Myocyte (in vitro differentiated cells): ENCODE measurements at places on chromosomes 3 and 15.

DNA sequence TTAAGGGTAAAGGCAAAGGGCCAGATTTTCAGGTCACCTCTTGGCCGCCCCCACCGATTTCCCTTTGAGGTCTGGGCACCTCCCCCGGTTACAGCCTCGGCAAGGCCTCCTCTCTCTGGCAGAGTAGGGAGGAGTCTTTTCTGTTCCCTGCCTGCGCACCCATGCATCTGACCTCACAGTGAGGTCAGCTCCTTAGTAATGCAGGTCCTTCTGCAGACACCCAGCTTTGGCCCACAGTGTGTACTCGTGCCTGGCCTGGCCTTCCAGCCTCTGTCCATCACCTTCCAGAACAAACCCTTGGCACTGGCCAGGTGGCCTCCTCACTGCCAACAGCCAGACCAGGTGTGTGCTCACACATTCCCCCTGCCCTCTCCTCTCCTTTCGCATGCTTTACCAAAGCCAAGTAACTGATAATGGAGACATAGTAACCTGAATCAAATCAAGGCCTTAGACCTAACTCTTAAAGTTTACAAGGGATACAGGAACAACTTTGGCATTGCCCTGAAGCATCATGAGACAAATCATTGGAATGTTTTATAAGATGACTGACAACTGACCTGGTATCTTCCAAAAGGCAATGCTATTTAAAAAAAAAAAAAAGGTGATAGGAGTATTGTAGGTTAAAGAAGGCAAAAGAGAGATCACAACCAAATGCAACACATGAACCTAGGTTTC, 61.3 kb downstream of the CORO2B start:
- DNase-seq: no peak

DNA sequence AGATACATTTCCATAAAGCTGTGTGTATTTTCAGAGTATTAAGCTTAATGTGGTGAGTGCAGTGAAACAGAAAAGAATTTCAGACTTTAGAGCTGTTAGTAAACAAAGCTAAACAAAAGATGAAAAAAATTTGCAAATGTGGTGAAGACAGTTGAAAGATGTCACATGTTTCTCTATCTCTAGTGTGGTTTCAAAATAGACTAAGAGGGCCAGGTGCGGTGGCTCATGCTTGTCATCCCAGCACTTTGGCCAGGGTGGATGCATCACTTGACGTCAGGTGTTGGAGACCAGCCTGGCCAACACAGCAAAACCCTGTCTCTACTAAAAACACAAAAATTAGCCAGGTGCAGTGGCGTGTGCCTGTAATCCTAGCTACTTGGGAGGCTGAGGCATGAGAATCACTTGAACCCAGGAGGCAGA, 466.0 kb upstream of the NR2F2 start:
- peak; percentile 41 for DNase-seq

GRCh38 chr3:106792716-106793115, 584.5 kb upstream of the CCDC54 start:
- DNase-seq: no peak

DNA sequence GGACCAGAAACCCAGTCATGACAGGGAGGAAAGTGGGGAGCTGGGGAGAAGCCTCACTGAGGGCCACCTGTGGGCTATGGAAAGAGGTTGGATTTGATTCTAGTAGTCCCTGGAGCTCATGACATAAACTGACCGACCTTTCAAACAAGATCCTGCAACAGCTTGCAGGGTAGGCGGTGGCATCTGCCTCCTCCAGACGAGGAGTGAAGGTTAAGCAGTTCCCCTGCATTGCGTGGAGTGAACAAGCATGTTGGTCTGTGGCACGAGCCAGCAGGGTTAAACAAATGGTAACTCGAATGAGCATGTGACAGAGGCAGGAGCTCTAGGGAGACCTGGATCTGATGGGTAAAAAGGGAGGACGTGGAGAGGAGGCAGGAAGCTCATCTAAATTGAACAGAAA, 12.7 kb downstream of the TGM4 start:
- DNase-seq: no peak

GRCh38 chr3:64352639-64352992, 127.3 kb upstream of the PRICKLE2 start:
- DNase-seq: peak; percentile 26
